Fibroblast of mammary gland (primary cell): ENCODE measurements at places on chromosomes 11 and 22.

GRCh38 chr22:21697880-21698279, 32.1 kb downstream of the PPIL2 start:
- no peak for DNase-seq

DNA sequence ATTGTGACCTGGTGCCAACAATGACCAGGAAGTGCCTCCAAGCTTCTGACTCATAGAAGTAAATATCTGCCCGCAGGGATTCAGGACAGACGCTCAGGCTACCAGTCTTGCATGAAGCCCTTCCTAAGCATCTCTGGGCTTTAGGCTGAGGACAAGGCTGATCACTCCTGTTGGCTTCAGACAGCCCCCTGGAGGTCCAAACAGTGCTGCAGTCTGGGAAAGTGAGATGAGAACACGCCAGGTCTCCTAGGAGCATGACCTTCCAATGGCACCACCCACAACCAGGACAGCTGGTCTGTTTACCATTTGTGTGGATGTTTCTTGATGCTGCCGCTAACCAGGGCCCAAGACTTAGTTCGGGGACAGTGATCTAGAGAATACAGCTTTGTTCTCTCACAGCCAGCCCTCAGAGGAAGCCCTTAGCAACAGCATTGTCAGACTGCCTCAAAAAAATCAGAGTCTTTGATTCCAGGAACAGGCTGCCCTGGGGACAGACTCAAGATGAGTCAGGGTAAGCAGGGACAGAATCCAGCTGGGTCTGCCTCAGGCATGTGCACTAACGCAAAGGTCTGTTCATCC, 111.2 kb downstream of the ZNF280B start:
- peak; percentile 55 for DNase-seq

GRCh38 chr11:19864141-19865140, 151.8 kb downstream of the NAV2 start:
- DNase-seq, result no peak

DNA sequence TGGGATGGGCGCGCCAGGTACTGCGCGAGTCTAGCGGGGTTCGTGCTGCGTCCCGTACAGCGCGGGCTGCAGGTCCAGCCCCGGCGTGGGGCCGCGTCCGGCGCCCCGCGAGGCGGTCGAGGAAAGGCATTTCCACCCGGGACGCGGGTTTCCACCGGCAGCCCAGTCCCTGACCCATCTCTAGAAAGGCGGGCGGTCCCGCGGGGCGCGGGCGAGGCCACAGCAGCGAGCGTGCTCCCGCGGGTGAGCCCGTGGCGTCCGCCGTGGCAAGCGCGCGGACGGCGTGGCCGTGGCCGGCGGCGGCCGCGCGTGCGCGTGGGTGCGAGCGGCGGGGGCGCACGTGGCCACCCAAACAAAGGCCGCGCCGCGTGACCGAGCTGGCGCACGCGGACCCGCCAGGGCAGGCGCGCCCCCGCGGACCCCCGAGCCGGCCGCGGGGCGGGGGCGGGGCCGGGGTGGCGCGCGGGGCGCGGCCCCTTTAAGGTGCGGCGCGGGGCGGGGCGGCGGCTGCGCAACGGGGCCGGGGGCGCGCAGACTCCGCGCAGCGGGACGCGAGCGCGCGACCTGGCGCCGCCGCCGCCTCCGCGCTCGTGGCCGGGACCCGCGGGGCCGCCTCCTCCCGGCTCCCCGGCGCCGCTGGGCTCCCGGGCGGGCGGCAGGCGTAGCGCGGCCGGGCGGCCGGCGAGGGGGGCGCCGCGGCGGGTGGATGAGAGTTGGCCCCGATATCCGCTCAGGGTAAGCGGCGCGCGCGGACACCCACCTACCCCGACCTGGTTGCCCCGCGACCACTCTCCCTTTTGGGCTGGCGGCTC, 39.3 kb upstream of the CELSR1 start:
- peak; percentile 21 for DNase-seq

GRCh38 chr11:2258501-2259465, 11.6 kb downstream of the ASCL2 start:
- no peak for DNase-seq

DNA sequence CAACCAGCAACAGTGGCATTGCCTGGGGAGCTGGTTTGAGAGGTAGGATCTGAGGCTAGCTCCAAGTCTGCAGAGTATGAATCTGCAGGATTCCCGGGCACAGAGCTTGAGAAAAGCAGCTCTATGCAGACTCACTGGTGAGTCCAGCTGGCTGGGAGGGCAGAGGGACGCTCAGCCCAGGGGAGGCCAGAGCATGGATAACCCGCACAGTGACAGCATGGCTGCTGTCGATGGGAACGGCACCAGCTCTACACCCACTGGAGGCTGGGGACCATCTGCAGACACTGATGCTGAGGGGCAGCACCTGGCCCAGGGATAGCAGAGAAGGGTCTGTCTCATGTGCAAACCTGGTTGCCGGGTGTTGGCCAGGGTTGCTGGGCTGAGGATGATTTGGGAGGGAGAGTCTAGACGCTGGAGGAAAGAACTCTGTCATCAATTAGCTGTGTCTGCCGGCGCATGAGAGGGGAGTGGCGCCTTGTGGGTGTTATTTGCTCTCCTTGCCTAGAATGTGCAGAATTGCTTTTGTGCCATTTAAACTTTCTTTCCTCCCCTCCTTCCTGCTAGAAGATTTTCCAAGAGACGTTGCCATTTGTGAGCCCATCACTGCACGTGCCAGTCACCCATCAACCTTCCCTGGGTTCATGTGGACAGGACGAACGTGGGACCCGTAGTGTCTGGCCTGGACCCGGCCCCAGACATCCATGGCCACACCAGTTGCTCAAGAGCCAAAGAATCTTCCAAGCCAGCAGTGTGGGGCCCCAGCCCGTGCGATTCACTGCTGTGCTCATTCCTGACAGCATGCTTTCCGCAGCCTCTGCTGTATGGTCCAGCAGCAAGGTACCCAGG, 19.1 kb upstream of the LINC01488 start:
- DNase-seq, result peak; percentile 17

GRCh38 chr22:45381348-45381747, 32.1 kb downstream of the SMC1B start:
- DNase-seq, result no peak

GRCh38 chr22:17994424-17995108, 29.8 kb downstream of the MICAL3 start:
- no peak for DNase-seq

DNA sequence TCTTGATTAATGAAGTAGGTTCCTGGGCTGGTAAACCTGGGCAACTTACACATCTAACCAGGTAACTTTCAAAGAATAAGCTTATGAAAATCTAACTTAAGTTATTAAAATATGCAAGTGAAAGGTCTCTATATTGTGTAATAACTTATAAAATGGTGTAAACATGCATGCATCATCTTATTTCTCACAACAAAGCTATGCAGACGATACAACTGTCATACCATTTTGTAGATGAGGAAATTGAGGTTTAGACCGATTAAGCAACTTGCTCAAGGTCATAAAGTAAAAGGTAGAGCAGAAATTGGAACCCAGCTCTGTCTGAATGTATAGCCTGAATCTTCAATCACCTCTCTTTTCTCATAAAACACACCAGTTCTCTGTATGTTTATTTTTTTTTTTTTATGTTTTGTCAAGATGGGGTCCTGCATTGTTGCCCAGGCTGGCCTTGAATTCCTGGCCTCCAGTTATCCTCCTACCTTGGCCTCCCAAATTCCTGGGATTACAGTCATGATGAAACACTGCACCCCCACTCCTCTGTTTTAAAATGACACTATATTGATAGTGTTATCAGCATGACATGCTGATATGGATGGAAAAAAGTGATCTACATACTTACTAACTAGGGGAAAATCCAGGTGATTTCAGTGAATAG, 109.6 kb downstream of the SGSM3 start:
- DNase-seq, result peak; percentile 75

GRCh38 chr11:33160136-33160535, 1.1 kb downstream of the CSTF3 start:
- peak; percentile 58 for DNase-seq

GRCh38 chr11:44597358-44598012, 32.0 kb downstream of the CD82 start:
- DNase-seq, result no peak

- DNase-seq, result no peak
Measured at GRCh38 chr11:71194710-71195109, 57.7 kb downstream of the SHANK2 start.

DNA sequence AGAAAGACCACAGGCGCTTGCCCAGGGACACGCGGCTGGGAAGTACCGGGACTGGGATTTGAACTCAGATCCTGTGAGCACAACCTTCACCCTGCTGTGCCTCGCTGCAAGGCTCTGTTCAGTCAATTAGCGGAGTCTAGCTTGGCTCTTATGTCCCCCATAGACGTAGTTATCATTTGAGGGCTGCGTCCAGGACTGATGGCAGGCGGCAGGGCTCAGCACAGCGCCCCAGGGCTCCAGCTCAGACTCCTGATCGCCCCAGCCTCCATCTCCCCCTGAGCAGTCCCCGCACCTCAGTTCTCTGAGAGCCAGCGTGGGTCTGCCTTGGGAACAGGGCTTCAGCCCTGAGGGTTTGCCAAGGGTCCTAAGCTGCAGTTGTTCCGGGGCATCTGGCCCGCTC, 19.8 kb downstream of the MRGPRG start:
- DNase-seq, result no peak
